DMS79 (cell line): ENCODE measurements at places on chromosomes 11 and 22.

DNA sequence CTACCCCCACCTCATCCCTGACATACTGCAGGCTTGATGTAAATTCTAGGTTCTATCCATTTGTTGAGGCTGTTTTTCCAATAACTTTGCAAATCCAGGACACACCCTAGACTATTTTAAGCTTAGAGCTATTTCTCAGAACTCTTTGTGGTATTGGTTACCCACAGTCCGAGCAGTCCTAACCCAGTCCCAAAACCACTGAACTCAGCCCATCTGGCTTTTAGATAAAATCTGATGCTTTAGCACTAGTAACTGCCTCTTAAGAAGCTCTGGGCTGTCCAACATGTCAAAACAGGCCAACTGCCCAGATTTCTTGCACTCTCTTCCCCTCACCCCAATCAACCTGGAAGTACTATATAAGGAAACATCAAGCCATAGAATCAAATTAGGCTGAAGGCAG is 344.4 kb upstream of the CADM1 start:
- no peak for DNase-seq

DNA sequence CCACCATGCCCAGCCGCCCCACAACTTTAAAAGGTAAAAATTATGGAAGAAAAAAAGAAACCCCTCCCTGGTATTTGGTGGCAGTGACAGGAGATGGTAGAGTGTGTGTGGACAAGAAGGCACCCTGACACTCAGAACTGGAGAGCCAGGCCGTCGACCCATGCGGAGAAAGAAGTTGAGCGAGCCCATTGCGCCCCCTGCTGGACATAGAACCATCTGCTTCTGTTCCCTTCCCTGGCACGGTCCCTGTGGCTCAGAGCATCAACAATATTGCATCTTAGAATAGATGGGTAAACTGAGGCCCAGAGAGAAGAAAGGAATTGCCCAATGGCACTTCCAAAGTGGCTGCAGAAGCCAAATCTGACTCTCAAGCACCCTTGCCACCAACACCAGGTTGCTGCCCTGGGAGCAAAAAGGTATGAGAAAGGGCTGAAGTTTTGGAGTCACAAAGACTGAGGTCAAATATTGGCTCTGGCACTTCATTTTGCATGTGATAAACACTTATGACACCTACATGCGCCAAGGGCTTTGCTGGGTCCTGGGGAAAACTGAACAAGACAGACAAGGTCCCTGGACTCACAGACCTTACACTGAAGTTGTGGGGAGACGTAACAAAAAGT is 8.6 kb downstream of the MRPL11 start:
- peak; percentile 27 for DNase-seq

DNA sequence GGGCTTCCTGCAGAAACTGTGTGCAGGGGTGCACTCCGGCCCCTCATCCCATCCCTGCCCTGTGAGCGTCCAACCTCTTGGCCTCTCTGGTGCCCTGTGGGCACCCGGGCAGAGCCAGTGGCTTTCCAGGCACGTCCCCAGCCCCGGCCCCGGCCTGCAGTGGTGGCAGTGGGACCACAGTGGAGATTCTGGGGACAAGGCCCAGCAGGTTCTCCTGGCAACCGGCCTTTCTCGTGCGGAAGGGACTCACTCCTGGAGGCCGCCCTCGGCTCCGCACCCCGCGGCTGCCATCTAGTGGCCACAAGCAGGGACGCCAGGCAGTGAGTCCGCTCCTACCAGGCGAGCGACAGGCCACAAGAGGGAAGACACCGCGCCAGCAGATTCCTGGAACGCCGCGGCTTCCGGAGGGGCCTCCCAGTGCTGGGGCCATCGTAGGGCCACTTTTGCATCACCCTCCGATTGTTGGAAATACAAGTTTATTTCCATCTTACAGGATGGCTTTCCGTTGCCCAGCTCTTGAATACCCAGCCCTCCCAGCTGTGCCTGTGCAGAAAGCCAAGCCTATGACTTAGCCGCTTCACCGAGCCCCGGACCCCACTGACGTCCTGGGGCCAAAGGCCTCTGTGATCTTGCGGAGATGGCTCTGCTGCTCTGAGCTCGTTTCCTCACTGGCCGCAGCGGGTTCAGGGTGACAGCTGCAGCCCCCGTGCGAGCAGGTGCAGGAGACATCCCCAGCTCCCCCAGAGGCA is 357.3 kb downstream of the CTTN start:
- DNase-seq: peak; percentile 75

- DNase-seq: no peak
Measured at GRCh38 chr11:26078231-26078821, 253.6 kb upstream of the ANO3 start.

DNA sequence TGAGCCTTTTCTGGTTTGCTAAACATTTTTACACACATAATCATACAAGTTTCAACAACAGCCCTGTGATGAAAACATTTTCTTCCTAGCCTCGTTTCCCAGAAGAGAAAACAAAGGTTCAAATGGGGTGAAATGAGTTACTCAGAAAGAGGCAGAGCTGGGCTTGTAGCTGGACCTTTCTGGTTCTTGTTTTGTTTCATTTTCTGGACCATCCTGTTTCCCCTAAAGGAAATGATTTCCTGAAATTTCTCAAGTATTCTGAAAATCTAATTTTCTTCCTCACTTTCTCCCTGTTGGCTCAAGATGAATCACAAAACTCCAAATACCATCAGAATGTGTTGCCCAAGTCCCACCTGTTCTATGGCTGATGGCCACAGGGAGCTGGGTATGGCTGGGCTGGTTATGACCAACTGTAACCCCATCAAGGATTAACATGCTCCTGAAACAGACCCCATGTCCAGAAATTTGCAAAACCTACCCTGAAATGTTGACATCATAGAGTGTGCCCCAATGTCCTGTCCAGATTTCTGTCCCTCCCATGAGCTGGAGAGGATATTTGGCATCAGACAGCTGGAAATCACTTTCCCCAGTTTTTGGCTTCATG is 6.7 kb upstream of the APOL4 start:
- no peak for DNase-seq

DNA sequence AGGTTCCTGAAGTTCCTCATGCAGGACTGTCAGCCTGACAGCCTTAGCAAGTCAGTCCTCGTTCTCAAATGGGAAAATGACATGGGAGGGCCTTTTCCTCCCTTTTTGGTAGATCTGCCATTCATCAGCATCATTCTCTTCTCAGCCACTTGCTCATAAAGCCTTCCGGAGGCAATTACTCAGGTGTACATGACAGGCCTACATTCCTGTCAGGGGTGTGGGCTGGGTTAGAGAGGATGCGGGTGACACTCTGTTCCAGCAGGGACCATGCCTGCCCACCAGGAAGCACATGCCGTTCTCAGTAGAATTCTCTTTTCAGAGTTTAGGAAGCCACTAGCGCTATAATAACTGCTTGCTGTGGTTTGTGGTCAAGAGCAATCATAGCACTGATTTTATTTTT is 24.2 kb upstream of the ANKK1 start:
- no peak for DNase-seq

DNA sequence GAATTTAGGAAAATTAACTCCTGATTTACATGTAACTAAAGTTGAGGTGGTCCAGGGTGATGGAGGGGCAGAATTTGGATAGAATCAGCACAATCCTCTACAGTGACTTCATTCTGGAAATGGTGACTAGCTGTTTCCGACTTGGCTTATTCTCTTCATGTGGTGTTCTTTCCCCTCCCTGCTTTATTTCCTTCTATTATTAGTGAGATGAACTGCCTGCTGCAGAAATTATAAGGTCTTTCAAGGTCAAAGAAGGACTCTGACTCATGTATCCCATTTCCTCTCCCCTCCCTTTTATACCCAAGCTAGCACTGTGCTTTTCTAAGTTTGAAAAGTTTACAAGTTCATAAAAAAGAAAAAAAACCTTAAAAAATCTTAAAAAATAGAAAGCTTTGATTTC is 12.2 kb upstream of the MRPL17 start:
- DNase-seq: no peak

GRCh38 chr11:105377870-105378269 is 232.0 kb upstream of the GRIA4 start:
- no peak for DNase-seq

GRCh38 chr11:112814168-112814567 is 147.1 kb upstream of the NCAM1 start:
- DNase-seq: no peak
